ENCODE measurements at places on chromosomes 16 and 17.
A peak's percentile ranks its signal among the peaks of the same experiment; 100 is the strongest.

- no peak overlapping the region for H3K27ac ChIP-seq
- peaks cover 5% of the 10 kb centered on the region for H3K27me3 ChIP-seq
- no peak for DNase-seq
- H3K4me1 ChIP-seq = peaks cover 23% of the 10 kb centered on the region
- no peaks in the 10 kb centered on the region for H3K36me3 ChIP-seq
Observed at GRCh38 chr16:67551972-67552371, 10.4 kb upstream of the CTCF start.

DNA sequence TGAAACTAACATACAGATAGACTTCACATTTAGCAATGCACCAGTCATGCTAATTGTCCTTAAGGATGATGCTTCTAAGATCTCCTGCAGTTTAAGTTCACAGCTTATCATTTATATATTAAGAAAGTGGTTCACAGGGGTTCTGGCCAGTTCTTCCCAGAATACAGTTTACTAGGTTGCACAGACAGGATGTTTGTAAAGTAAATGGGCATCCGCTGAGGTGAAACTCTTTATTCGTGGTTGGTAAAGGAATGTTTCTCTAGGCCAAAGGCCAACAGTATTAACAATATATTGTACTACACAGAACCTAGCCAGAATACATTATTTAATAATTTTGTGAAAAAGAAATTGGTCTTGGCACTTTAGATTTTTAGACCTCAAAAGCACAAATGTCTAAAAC lies 1427.3 kb downstream of the CDH8 start:
- peaks cover 4% of the 10 kb centered on the region for H3K27me3 ChIP-seq
- no peaks in the 10 kb centered on the region for H3K36me3 ChIP-seq
- no peaks in the 10 kb centered on the region for H3K4me1 ChIP-seq
- no peak for DNase-seq
- no peak overlapping the region for H3K27ac ChIP-seq

DNA sequence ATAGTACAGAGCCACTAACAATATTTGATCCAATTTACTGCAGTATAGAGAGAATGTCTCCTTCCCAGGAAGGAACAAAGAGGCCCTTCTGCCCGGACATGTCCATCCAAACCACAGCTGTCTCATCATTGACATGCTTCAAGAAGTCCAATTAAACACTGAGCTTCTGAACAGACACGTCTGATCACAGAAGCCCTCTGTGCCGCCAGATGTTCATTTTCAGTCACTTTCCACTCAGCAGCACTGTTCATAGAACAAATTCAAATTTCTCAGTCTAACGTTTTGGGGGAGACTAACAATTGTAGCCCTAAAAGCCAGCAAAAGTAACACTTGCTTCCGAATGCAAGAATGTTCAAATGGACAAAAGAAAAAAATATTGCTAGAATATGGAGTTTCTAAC lies 15.3 kb downstream of the ZC3H7A start:
- H3K27me3 ChIP-seq = no peaks in the 10 kb centered on the region
- peaks cover 31% of the 10 kb centered on the region for H3K36me3 ChIP-seq
- no peak overlapping the region for H3K4me3 ChIP-seq
- DNase-seq = no peak
- H3K4me1 ChIP-seq = peaks cover 24% of the 10 kb centered on the region

DNA sequence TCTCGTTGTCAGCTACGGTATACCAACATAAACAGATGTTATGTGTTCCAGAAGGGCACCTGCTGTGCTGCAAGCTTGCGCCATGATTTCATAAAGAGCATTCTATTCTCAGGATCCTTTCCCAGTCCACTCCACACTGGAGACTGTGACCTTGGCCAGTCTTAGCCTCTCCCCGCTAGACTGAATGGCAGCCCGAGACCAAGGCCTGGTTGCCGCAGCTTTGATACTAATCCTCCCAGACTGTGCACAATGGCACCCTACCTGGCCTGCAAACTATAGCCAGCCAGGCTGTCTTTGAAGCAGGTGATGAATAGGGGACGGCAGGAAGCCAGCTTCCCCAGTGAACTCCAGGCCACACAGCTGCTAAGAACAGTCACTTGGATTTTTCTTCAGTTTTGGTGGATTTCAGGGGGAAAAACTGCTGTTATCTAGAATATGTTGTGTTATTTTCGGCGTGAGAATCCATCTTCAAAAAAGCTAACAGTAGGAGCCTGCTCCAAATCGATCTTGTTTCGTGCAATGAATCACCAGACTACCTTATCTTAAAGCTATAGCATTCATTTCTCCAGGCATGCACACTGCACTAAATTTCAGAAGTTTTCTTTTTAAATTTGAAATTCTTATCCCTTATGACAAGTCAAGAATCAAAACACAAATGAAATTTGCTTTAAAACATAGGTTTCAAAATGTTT lies 289.0 kb downstream of the CEP112 start:
- H3K27me3 ChIP-seq = no peaks in the 10 kb centered on the region
- no peak overlapping the region for H3K4me3 ChIP-seq
- no peak overlapping the region for H3K27ac ChIP-seq
- DNase-seq = no peak
- H3K36me3 ChIP-seq = peaks cover 9% of the 10 kb centered on the region

DNA sequence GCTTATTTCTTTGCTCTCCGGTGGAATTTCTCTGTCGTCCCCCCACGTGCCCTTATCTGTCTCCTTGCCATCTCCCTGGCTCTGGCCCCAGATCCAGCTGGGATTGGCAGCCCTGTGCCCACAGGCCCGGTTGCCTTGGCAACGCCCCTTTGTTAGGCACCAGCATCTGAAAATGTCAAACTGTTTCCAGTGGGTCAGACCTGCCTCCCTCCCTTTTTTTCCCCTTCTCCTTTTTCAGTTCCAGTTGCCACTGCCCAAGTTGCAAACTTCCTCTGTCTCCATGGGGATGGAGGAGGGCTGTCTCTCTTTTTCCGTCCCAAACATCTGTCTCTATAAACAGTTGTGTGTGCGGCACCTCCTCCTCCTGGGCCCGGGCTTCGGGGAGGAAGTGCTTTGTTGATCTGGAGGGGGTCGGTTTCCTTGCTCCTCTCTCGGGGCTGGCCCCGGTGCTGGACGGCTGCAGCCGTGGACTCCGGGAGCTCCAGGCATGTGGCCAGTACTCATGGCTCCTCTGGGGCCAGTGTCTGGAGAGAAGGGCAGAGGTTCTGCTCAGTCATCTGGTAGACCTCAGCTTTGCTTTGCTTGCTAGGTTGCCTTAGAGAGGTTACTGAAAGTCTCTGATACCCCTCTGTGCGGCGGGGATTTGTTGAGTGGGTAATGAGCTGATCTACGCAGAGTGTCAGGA lies 35.3 kb downstream of the SOCS3 start:
- H3K27ac ChIP-seq = peak overlapping the region; percentile 99
- peak overlapping the region; percentile 58 for H3K4me3 ChIP-seq
- H3K27me3 ChIP-seq = peaks cover 3% of the 10 kb centered on the region
- no peaks in the 10 kb centered on the region for H3K36me3 ChIP-seq
- peaks cover 47% of the 10 kb centered on the region for H3K4me1 ChIP-seq
- DNase-seq = peak; percentile 61

- H3K4me3 ChIP-seq = no peak overlapping the region
- no peaks in the 10 kb centered on the region for H3K27me3 ChIP-seq
- H3K27ac ChIP-seq = no peak overlapping the region
- DNase-seq = no peak
- H3K36me3 ChIP-seq = peaks cover 6% of the 10 kb centered on the region
Observed at GRCh38 chr16:87692756-87693155, 73.0 kb downstream of the KLHDC4 start.

DNA sequence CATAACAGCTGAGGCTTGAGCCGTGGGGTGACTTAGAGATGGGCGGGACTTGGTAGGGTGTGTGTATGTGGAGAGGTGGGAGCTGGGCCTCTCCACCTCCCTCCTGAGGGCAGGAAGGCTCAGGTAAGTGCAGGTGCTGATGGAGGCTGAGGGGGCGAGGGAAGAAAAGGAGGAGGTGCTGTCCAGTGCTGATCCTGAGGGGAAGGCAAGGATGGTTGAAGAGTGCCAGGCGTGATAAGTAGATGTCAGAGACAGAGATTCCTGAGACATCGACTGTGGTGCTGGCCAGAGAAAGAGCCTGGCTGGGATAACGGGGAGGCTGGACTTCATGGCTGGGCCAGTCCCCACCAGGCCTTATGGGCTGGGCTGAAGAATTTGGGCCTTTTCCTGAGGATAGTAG lies 159.1 kb downstream of the SDK2 start:
- H3K36me3 ChIP-seq = peaks cover 20% of the 10 kb centered on the region
- no peak overlapping the region for H3K27ac ChIP-seq
- no peak for DNase-seq
- no peak overlapping the region for H3K4me3 ChIP-seq
- H3K27me3 ChIP-seq = peaks cover 17% of the 10 kb centered on the region

GRCh38 chr17:6269478-6269877 lies 165.4 kb downstream of the AIPL1 start:
- H3K36me3 ChIP-seq = no peaks in the 10 kb centered on the region
- no peak overlapping the region for H3K27ac ChIP-seq
- H3K4me3 ChIP-seq = no peak overlapping the region
- peaks cover 9% of the 10 kb centered on the region for H3K27me3 ChIP-seq
- H3K4me1 ChIP-seq = no peaks in the 10 kb centered on the region

- H3K27ac ChIP-seq = no peak overlapping the region
- peaks cover 9% of the 10 kb centered on the region for H3K27me3 ChIP-seq
- H3K36me3 ChIP-seq = no peaks in the 10 kb centered on the region
- H3K4me3 ChIP-seq = no peak overlapping the region
Observed at GRCh38 chr17:81315129-81315884, 20.2 kb upstream of the SLC38A10 start.

DNA sequence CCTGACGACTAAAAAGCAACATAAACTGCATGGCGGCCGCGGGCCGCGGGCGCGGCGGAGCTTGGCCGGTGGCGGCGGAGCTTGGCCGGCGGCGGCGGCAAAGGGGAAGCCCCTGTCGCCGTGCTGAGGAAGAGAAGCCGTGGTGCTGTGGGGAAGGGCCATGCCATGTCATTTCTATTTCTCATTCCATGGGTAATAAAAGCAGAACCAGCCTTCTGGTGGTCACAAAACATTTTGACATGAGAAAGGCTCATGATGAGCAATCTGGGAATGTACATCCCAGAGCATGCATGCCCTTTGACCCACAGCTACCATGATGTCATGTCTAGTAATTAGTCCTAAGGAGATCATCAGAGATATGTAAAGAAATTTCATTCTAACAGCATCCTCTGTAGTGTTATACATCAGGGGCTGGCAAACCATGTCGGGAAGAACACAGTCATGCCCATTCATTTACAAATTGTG lies 23.9 kb upstream of the HEATR6 start:
- no peak for DNase-seq
- H3K36me3 ChIP-seq = no peaks in the 10 kb centered on the region
- H3K4me1 ChIP-seq = no peaks in the 10 kb centered on the region
- no peak overlapping the region for H3K27ac ChIP-seq
- no peak overlapping the region for H3K4me3 ChIP-seq

DNA sequence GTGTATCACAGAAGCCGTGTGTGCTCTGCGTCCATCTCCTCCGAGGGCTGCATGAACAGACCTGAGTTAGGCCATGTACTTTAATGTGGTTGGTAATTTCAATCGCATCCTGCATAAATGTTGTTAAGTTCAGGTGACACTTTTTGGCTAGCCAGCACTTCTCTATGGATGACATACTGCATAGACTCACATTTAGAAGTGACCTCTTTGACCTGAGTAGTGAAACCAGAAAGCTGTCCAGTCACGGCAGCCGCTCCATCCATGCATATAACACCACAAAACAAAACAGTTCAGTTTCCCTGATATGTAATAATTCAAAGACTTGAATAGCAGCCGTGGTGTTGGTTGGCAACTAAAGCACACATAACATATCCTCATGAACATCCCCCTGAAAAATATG lies 94.1 kb downstream of the CYTH1 start:
- no peak overlapping the region for H3K27ac ChIP-seq
- peaks cover 75% of the 10 kb centered on the region for H3K36me3 ChIP-seq
- H3K4me3 ChIP-seq = no peak overlapping the region
- DNase-seq = no peak
- peaks cover 4% of the 10 kb centered on the region for H3K4me1 ChIP-seq
- H3K27me3 ChIP-seq = no peaks in the 10 kb centered on the region

GRCh38 chr17:82807101-82807500 lies 32.7 kb downstream of the ZNF750 start:
- peaks cover 35% of the 10 kb centered on the region for H3K36me3 ChIP-seq
- no peak overlapping the region for H3K4me3 ChIP-seq
- peak overlapping the region; percentile 84 for H3K27ac ChIP-seq
- peaks cover 5% of the 10 kb centered on the region for H3K4me1 ChIP-seq

DNA sequence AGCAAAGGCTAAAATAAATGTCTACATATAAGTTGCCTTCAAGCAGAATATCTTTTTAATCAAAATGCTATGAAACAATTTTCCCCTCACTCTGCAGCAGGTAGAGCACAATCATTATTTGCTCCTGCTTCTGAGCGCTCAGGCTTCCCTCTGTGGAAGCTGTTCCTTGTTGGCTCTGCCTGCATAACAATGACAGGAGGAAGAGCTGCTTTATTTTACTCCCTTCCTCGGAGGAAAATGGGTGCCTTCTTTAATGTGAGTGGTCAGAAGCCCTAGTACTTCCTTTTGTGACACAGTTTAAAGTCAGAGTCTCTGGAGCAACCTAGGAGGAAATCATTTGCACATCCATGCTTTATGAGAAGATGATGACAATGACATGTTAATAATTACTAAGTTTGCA lies 492.1 kb downstream of the CDH8 start:
- DNase-seq = no peak
- no peaks in the 10 kb centered on the region for H3K27me3 ChIP-seq
- no peak overlapping the region for H3K4me3 ChIP-seq
- no peaks in the 10 kb centered on the region for H3K4me1 ChIP-seq

GRCh38 chr16:50065624-50066481 lies at the start of gene HEATR3:
HEATR3 (plus strand) TSS chr16:50065970; CDS start chr16:50066132, 162 bp downstream.
- peak; percentile 95 for DNase-seq
- H3K4me3 ChIP-seq = peak within 1 kb of the TSS; percentile 91
- H3K4me1 ChIP-seq = peaks cover 28% of the 10 kb centered on the region
- H3K27ac ChIP-seq = peak within 1 kb of the TSS; percentile 89
- peaks cover 5% of the 10 kb centered on the region for H3K27me3 ChIP-seq
- H3K36me3 ChIP-seq = peaks cover 9% of the 10 kb centered on the region

GRCh38 chr17:12624211-12624610 lies 41.5 kb upstream of the MYOCD start:
- DNase-seq = no peak
- peaks cover 42% of the 10 kb centered on the region for H3K4me1 ChIP-seq
- H3K36me3 ChIP-seq = no peaks in the 10 kb centered on the region
- peaks cover 4% of the 10 kb centered on the region for H3K27me3 ChIP-seq
- H3K4me3 ChIP-seq = no peak overlapping the region
- H3K27ac ChIP-seq = no peak overlapping the region

GRCh38 chr16:84109598-84110335 lies 7.0 kb downstream of the MBTPS1 start:
- peaks cover 5% of the 10 kb centered on the region for H3K36me3 ChIP-seq
- no peak for DNase-seq
- H3K27ac ChIP-seq = no peak overlapping the region
- no peak overlapping the region for H3K4me3 ChIP-seq

- peaks cover 69% of the 10 kb centered on the region for H3K4me1 ChIP-seq
- peak overlapping the region; percentile 95 for H3K27ac ChIP-seq
- DNase-seq = no peak
- peaks cover 7% of the 10 kb centered on the region for H3K27me3 ChIP-seq
- H3K36me3 ChIP-seq = peaks cover 4% of the 10 kb centered on the region
Observed at GRCh38 chr17:39650121-39650579, 13.2 kb downstream of the STARD3 start.

GRCh38 chr17:44345454-44346026 lies 438 bp downstream of the GRN start:
- H3K27ac ChIP-seq = peak overlapping the region; percentile 93
- H3K27me3 ChIP-seq = peaks cover 36% of the 10 kb centered on the region
- peaks cover 26% of the 10 kb centered on the region for H3K4me1 ChIP-seq
- DNase-seq = peak; percentile 71
